Left cardiac atrium (tissue), 4 donors: ENCODE measurements at places on chromosomes 12 and 14.

DNA sequence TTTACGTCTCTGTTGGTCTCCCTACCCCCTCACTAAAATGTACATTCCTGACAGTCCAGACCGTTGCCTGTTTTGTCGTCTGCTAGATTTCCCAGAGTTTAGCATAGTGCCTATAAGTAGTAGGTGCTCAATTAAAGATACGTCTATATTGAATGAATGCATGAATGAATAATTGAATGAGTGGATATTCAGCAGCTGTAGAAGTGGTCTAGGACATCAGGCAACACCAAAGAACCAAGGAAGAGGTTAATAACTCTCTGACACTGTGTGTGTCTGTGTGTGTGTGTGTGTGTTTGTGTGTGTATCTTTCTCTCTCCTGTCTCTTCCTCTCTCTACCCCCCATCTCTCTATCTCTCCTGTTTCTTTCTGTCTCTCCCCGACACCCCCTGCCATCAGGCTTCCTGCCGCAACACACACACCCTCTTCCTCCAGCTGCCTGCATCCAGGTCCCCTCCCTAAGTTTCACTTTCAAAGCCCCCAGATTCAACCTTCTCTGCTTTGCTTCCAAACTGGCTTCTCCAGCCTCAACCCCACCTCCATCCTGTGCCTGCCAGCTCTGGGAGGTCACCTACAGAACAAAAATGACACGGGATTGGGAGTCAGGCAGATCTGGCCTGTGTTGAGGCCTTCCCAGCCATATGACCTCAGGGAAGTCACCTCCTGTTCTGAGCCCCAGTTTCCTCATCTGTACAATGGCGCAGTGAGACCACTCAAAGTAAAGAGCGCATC lies 119.9 kb upstream of the NCOR2 start:
- no peak for DNase-seq

DNA sequence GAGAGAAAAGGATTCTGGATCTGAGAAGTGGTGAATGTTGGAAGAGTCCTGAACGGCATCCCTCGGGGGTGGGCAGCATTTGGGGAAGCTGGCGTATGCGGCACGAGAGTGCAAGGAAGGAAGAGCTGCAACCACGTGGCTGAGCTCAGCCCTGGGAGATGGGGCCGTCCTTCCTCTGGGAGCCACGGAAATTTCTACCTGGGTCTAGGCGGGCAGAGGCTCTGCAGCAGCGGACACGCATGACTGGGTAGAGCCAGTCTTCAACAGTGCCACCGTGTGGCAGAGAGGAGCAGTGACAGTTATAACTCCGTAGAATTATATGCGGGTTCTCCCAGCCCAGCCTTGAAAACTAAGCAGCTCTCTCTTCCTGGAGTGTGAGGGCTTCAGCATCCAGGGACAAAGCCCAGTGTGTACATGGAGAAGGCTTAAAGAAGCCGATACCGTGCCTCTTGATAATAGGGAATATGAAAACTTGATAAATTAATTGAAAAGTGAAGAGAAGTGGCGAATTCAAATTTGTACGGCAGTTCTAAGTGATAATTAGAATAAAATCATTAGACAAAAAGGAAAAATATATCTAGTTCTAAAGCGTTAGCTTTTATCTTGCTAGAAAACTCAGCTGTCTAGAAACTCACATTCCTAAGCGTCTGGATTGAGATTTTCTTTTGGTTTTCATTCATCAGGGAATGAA lies 82.9 kb upstream of the STXBP6 start:
- DNase-seq = peak; percentile 72

GRCh38 chr12:114933428-114934160 lies 249.6 kb upstream of the TBX3 start:
- DNase-seq = no peak

GRCh38 chr12:114673169-114673833 lies 10.7 kb downstream of the TBX3 start:
- no peak for DNase-seq

DNA sequence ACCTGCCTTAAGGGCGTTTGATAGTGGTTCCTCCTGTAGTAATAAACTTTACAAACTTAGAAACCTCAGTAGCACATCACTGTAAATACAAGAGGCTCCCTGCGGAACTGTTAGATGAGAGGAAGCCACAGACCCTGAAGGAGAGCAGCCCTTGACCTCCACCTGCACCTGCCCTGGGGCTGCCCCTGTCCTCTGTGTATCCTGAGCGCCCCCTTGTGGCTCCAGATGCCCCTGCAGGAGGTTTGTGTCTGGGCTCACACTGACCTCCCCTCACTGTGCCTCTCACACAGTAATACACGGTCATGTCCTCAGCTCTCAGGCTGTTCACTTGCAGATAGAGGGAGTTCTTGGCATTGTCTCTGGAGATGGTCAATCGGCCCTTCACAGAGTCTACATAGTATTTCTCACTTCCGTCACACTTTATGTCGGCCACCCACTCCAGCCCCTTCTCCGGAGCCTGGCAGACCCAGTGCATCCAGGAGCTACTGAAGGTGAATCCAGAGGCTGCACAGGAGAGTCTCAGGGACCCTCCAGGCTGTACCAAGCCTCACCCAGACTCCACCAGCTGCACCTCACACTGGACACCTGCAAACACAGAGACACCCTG lies 1059.8 kb downstream of the TMEM121 start:
- peak; percentile 32 for DNase-seq

GRCh38 chr14:90731487-90731886 lies 84.7 kb downstream of the TTC7B start:
- no peak for DNase-seq

- DNase-seq = no peak
Measured at GRCh38 chr12:43599066-43599465, 47.1 kb upstream of the ADAMTS20 start.

DNA sequence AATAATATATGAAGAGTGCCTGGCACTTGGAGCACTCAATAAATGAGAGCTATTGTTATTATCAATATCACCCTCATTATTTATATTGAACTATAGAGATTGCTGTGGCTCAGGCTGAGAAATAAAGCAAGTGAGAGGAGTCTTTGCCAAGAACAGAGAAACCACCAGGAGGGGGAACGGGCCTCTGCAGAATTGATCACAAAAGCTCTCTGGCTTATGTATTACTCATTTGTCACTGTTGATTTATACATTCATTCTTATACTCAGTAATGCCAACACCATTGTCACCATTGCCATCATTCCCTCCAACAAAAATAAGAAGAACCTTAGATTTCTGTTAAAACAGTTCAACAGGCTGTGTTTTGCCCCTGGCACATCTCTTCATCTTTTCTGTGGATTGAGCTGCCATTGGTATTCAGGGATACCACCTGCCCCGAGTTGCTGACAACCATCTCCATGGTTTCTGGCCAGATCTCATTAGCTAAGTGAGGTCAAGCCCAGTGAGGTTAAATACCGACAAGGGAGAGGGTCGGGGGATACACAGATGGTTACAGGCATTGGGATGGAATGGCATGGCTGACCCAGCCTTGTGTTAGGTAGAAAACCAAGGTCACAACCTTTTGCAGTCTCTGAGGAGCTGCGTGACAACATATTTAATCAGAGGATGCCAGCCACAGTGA lies 21.8 kb upstream of the PCNX1 start:
- DNase-seq = no peak

GRCh38 chr12:19012965-19013364 lies 116.6 kb upstream of the PLEKHA5 start:
- no peak for DNase-seq

- no peak for DNase-seq
Measured at GRCh38 chr12:56851462-56851861, 82.7 kb downstream of the SDR9C7 start.

GRCh38 chr12:22333713-22334409 lies 646 bp downstream of the ST8SIA1 start:
- DNase-seq = peak; percentile 22

DNA sequence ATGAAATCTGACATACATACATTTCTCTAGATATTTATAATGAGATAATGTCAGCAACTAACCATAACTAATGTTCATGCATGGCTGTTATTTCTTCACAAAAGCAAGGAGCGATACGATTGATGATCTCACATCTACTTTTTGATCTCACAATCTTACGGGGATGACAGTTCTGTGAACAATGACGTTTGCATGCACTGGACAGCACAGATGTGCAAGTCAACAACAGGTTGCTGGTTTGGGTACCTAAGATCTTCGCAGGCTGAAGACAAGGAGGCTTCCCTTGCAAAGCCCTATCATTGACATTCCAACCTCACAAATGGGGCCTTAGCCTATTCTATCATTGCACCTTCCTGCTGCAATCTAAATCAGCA lies 53.6 kb downstream of the C12orf42 start:
- DNase-seq = no peak

- no peak for DNase-seq
Measured at GRCh38 chr12:15752785-15753184, 36.4 kb downstream of the EPS8 start.

GRCh38 chr12:29072631-29073030 lies 76.4 kb upstream of the FAR2 start:
- no peak for DNase-seq

- DNase-seq = no peak
Measured at GRCh38 chr12:88544991-88545980, 35.0 kb downstream of the KITLG start.
